Breast epithelium (tissue), 4 donors: ENCODE measurements at places on chromosomes 2 and 18.
A peak's percentile ranks its signal among the peaks of the same experiment; 100 is the strongest.

- H3K4me3 ChIP-seq, result no peak overlapping the region
- H3K27ac ChIP-seq, result peak overlapping the region; percentile 30
- no peak for DNase-seq
- no peaks in the 10 kb centered on the region for H3K36me3 ChIP-seq
- H3K27me3 ChIP-seq, result no peaks in the 10 kb centered on the region
Observed at GRCh38 chr2:70111752-70112591, 24.7 kb downstream of the PCBP1 start.

DNA sequence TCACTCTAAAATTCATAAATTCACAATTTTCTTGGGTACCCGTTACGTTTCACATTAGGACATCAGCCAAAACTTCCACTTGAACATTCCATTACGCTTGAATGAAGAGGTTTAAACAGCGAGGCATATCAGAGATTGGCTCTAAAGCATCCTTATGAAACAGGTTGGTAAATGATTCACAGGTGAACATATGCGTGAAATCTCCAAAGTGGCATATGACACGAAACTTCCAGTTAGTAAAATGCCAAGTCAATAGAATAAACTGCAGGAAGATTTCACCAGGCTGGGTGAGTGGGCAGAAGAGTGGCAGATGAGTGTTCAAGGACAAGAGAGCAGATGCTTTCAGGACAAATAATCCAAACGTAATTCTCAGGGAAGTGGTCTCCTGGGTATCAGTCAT lies 33.9 kb upstream of the GLS start:
- H3K4me3 ChIP-seq, result no peak overlapping the region
- H3K27me3 ChIP-seq, result no peaks in the 10 kb centered on the region
- H3K36me3 ChIP-seq, result no peaks in the 10 kb centered on the region
- no peaks in the 10 kb centered on the region for H3K4me1 ChIP-seq

DNA sequence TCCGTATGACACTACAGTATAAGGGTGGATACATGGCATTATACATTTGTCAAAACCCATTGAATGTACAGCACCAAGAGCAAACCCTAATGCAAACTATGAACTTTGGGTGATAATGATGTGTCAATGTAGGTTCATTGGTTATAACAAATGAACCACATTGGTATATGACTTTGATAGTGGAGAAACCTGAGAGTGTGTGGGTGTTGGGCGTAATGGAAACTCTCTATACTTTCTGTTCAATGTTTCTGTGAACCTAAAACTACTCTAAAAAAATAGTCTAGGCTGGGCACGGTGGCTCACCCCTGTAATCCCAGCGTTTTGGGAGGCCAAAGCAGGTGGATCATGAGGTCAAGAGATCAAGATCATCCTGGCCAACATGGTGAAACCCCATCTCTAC lies 6.5 kb upstream of the ACTG2 start:
- no peak overlapping the region for H3K4me3 ChIP-seq
- no peak for DNase-seq
- H3K27ac ChIP-seq, result no peak overlapping the region
- no peaks in the 10 kb centered on the region for H3K27me3 ChIP-seq
- H3K4me1 ChIP-seq, result no peaks in the 10 kb centered on the region

- H3K4me1 ChIP-seq, result no peaks in the 10 kb centered on the region
- no peaks in the 10 kb centered on the region for H3K36me3 ChIP-seq
- no peaks in the 10 kb centered on the region for H3K27me3 ChIP-seq
Observed at GRCh38 chr18:79687806-79688205, 8.2 kb downstream of the CTDP1 start.

GRCh38 chr2:159683817-159684216 lies 28.5 kb upstream of the MARCHF7 start:
- H3K4me1 ChIP-seq, result no peaks in the 10 kb centered on the region
- H3K27ac ChIP-seq, result no peak overlapping the region
- H3K4me3 ChIP-seq, result no peak overlapping the region
- H3K36me3 ChIP-seq, result no peaks in the 10 kb centered on the region

DNA sequence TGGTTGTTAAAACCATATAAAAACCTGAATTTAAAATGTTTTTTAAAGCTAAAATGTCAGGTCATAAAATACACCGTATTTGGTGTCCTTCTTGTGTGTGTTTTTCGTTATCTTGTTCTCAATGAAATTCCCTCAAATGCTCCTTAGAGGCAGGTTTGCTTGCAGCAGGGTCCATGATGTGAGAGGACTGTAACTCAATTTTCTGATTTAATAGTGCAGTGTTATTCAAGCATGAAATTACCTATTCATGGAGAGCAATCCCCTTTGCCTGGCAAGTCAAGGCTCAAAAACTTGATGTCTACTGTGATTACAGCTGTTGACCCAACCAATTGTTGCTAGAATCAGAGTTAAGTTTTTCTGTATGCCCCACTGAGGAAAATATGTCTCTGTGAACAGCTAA lies 318.2 kb downstream of the GALNT13 start:
- H3K36me3 ChIP-seq, result no peaks in the 10 kb centered on the region
- H3K4me3 ChIP-seq, result no peak overlapping the region
- no peaks in the 10 kb centered on the region for H3K27me3 ChIP-seq
- DNase-seq, result no peak

GRCh38 chr2:218296847-218297246 lies 4.5 kb upstream of the TMBIM1 start:
- H3K36me3 ChIP-seq, result no peaks in the 10 kb centered on the region
- DNase-seq, result no peak
- no peaks in the 10 kb centered on the region for H3K27me3 ChIP-seq
- H3K4me3 ChIP-seq, result no peak overlapping the region
- no peaks in the 10 kb centered on the region for H3K4me1 ChIP-seq
